ENCODE measurements at places on chromosomes 2 and 18.
A peak's percentile ranks its signal among the peaks of the same experiment; 100 is the strongest.

DNA sequence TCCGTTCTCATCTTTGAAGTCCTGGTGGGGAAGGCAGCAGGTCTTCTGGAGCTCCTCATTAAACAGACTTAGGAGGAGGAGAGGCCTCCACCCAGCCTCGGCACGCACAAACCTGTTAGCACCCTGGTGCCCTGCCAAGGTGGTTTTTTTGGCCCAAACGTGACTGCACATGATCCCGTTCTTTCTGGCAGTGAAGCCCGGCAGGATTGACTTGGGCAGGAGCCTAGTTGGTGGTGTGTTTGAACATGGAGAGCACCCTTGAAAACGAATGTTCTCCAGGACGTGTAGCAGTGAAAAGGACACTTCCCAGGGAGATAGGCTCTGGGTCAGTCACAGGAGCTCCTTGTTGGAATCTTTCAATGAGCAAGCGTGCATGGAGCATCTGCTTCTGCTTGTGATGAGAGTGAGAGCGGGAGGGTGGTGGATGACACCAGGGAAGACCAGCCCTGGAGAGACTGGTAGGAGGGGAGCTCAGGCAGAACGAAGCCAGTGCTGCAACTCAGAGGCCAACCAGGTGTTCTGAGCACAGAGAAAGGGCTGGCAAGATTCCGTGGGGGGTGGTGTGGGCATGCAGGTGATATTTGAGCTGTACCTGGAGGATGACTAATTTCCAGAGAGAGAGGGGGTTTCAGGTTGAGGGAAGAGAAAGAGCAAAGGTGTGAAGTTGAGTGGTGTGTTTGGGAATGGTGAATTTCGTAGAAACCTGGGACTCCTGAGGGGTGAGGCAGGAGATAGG lies 73.8 kb downstream of the TANC1 start:
- no peak for DNase-seq

DNA sequence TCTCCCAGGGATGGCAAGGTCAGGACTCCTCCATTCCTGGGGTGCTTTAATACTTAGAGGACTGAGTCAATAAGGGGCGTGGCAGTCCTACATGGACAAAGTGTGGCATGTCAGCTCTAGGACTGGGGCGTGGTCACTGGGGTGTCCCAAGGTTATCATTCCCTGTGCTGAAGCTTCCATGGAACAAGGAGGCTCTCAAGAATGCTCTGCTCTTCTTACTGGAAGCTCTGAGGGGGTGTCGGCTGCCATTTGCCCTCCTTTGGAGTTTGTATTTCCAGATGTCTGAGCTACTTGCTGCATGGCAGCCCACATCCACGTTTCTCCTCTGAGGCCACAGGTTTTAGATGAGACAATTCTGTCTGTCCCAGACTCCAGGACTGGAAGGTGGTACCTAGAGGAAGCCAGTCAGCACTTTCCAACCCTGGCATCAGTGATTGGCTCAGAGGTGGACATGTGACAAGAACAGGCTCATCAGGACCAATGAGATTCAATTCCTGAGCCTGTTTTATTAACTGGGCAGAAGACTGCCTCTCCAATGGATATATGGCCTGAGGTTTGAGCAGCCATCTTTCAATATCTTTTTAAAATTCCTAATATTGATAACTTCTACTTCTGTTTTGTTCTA lies 128.9 kb upstream of the ARL4C start:
- DNase-seq: no peak

DNA sequence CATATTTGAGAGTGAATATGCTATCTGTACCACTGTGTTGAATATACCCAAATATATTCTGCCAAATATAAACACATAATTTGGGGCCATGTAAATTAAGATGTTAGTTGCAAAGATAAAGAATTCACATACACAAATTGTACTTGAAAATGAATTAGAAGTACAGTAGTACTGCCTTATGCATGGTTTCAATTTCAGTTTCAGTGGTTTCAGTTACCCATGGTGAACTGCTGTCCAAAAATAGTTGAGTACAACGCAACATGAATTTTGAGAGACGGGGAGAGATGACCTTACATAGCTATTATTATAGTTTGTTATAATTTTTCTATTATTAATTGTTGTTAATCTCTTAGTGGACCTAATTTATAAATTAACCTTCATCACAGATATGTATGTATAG lies 1313.0 kb upstream of the FAM98A start:
- DNase-seq: no peak

GRCh38 chr2:8122520-8122919 lies 559.3 kb upstream of the ID2 start:
- DNase-seq: no peak

- DNase-seq: no peak
These were observed 116.1 kb upstream of the CYP1B1 start for GRCh38 chr2:38192046-38192445.

DNA sequence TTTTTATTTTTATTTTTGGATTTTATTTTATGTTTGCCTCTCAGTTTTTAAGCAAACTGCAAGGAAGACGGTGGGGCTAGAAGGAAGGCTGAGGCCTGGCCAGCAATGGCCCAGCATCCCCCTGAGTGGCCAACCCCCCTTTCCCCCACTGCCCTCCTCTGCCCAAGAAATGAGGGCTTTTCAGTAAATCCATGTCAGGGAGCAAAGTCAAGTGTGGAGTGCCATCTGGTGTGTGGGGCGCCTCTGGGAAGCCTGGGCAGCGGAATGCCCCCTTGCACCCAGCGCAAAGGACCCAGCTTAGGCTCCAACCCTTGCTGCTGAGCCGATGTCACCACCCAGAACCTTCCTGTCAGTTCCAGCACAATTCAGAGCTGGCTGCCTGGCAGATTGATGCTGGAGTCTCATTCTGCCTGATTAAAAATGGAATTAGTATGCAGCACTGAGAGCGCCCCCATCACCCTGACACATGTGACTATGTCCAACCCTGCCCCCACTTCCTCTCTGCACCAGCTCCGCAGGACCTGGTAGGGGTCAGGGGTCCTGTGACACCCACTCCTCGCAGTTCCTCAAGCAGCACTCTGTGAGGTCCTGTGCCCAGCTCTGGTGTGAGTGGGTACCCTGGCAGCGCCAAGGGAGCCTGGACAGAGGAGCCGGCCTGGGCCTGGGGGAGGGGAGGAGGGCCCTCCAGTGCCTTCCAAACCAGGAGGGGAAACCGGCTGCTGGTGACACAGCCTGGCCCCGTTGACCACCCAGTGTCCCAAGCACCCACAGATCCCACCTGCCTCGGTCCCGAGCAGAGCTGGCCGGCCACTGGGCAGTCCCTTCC lies 9.2 kb upstream of the ALPP start:
- no peak for DNase-seq

- no peak for DNase-seq
These were observed 12.5 kb downstream of the ITM2C start for GRCh38 chr2:230877116-230877758.

DNA sequence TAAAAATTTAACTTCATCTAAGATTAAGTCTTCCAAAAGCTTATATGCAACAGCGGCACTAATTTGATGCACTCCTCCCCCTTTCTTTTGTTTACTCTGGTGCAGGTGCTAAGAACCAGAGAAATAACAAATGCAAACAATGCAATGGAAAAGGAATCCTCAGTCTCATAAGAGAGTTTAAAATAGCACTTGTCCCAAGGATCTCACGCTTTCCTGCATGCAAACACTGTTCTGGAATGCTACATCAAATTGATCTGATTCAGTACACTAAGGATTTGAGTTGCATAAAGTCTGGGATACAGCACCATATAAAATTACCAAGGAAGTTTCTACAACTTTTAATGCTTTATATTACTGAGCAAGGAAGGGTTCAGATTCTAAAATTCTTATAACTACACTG lies 50.5 kb downstream of the SEPTIN10 start:
- DNase-seq: no peak

DNA sequence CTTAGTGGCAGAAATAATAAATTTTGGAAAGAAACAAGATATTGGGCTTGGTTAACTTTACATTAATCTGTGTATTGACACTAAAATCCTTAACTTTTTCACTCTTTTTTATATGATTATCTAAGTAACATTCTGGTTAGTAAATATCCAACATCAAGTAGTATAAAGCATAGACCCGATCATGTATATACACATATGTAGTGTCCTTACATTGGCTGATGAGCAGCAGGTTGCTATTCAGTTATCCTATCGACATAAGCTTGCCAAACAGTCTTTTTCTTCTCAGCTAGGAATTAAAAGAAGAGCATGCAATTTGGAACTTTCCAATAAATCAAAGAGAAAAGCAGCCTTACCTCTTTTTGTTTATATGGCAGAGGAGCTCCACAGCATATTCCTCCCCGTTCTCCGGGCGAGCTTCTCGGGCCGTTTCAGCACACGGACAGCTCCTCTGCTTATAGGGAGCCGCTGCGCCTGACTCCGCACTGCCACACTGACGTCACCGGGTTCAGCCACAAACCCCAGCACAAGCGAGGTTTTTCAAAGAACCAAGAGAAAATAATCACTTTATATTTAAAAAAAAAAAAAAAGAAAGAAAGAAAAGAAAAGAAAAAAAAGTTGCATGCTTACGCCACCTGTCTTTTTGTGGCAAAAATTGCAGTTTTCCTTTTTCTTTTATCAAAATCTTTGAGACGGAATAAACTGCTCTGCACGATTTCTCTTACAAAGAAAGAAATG lies at the start of gene SCG2:
SCG2 (minus strand) TSS at position 430 of the 735 bp plus-strand sequence. CDS start 3,079 bp downstream, outside the sequence.
- DNase-seq: peak; percentile 23

DNA sequence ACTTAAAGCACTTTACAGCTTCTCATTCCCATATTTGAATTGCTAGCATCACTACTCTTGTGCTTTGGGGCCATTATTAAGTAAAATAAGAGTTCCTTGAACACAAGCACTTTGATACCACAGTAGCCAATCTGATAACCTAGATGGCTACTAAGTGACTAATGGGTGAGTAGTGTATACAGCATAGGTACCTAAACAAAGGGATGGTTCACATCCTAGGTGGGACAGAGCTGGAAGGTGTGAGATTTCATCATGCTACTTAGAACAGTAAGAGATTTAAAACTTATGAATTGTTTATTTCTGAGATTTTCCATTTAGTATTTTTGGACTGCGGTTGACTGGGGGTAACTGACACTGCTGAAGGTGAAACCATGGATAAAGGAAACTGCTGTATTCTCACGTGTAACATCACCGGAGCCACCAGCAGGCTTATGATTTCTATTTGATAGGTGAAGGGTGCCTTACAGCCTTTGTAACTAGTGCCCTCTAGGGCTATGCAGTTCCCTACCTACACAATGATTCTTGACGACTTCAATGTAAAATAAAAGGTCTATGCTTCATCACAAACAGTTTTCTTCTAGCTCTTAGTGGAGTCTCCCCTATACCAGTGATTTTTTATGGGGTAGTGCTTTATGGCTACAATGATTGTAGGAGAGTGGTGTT lies 22.1 kb upstream of the CRIM1 start:
- no peak for DNase-seq

DNA sequence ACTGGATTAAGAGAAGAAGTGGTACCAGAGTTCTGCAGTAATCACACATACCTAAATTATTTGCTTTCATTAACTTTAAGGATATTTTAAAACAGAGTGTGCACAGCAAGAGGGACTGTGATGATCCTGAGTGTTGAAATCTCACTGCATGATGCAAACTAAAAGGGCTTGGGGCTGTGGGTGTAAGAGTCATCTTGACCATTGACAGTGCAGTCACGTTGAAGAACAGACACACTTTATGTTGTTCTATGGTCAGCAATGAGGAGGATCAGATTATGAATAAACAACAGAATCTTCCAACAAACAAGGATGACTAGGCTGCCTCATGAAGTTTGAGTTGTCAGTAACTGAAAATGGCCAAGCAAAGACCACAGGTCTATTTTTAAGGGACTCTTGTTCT lies 87.2 kb upstream of the GALNT5 start:
- no peak for DNase-seq

DNA sequence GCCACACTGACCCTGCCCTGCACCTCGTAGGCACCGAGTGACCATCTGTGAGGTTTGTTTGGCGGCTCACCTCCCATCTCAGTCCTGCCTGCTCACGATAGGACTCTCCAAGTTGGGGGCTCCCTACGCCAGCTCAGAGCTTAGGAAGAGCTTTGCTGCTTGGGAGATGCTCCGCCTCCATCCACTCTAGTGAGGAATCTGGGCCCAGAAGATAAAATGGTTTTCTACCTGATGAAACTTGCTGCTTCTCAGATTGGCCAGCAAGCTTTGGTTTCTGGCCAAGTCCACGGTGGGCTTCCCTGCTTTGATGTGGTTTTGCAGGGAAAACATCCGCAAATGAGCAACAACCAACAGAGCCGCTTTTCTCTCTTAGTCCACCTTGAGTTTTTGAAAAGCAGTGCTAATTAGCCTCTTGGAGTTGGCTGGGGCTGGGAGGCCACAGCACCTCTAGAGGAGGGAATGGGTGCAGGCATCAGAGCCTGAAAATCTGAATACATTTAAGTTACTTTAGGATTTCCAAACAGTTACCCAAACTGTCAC lies 42.2 kb downstream of the THNSL2 start:
- DNase-seq: no peak

DNA sequence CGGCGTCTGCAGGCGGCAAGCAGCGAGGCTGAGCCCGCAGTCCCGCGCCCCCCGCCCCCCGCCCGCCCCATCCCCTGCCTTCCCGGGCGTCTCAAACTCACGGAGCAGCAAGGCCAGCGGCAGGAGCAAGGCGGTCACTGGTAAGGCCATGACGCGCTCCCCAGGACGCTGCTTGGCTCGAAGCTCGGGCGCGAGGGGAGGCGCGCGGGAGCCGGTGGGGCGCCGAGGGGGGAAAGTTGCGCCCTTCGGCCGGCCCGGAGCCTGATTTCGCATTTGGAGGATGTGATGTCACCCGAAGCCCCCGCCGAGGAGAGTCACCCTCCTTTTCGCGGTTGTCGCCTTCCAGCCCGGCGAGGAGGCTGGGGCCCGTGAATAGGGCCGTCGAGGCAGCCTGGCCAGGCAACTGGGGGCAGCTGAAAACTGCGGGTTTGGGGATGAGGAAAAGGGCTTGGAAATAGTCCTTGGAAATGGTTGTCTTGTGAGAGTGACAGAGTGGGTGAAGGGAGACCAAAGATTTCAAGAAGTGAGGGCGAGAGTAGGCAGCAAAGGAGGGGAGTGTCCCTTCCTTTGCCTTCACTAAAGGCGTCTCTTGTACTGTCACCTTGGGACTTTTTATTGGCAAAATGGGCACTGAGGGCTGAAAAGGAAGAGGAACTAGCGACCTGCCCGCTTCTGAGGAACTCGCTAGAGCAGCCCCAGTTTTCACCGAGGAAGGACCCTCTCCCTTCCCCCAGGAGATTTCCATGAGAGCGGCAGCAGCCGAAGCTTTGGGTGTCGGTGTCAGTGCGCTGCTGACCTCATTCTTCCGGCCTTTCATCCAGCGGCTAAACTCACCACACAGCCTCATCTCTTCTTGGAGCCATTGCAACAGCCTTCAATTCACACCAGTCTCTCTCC lies at the start of gene CD8A:
CD8A (minus strand) TSS at position 238 of the 897 bp plus-strand sequence; CDS start at position 150, 88 bp downstream.
- DNase-seq: peak; percentile 79

DNA sequence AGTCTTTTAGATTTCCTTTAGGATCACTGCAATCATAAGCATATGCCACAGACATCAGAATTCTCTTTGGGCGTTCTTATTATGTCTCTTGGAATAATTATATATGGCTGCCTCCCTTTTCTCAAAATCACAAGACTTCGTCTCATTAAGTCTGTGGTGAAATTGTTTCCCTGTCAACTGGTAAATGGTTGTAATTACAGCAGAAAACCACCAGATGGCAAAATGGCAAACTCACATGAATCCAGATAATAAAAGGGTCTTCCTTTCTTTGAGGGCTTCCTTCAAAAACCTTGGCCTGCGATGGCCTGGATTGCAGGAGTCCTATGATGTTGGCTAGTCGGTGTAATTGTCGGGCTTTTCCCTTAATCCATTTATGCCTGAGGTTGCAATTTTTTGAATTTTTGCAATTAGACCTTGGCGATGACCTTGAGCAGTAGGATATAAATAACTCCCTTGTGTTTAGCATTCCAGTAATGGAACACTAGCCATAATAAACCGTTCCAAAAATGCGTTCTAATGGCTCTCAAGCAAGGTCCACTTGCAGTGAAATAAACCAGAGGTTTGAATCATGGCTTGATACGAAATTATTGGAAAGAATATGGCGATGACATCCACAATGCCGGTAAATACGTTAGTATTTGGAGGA lies 656.4 kb downstream of the MBD2 start:
- DNase-seq: no peak
